ENCODE measurements at places on chromosomes 1 and 21. TPM values are rescaled to one million over a fixed set of nuclear protein-coding genes. Genes with fewer than 3 reads are reported as not detected.

Gene NEGR1
- total RNA-seq: 2.7 TPM

Gene GJA8
- total RNA-seq: not detected

Gene FAAH
- 25.9 TPM for total RNA-seq

Gene CHAF1B
- 18.4 TPM for total RNA-seq

Gene PPIAL4G
- total RNA-seq: not detected

Gene AKR7A3
- total RNA-seq: 1.4 TPM

- DNase-seq: no peak
These were observed 3.3 kb upstream of the FMO4 start for GRCh38 chr1:171310661-171311087.

GRCh38 chr1:31663622-31664452, 19.2 kb upstream of the PEF1 start:
- DNase-seq: peak; percentile 45

DNA sequence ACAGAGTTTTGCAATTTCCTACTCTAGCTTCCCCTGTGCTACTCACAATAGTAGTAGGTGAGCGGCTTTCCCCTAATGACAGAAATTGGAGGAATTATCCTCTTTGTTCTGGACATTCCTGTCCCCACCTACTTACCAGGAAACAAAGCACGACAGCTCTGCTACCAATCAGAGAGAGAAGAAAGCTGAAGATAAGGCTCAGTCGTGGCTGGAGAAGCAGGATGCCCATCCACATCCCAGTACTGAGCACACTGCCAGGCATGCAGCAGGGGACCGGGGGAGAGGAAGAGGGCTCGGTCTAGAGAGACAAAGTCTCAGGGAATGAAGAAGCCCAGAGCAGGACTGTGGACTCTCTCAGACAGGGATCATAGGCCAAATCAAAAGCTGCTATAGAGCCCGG, 134.1 kb upstream of the KRTAP19-8 start:
- no peak for DNase-seq

- no peak for DNase-seq
These were observed 2.3 kb downstream of the EVA1C start for GRCh38 chr21:32414579-32415358.

- no peak for DNase-seq
These were observed 22.0 kb downstream of the FMO4 start for GRCh38 chr1:171335964-171336363.

DNA sequence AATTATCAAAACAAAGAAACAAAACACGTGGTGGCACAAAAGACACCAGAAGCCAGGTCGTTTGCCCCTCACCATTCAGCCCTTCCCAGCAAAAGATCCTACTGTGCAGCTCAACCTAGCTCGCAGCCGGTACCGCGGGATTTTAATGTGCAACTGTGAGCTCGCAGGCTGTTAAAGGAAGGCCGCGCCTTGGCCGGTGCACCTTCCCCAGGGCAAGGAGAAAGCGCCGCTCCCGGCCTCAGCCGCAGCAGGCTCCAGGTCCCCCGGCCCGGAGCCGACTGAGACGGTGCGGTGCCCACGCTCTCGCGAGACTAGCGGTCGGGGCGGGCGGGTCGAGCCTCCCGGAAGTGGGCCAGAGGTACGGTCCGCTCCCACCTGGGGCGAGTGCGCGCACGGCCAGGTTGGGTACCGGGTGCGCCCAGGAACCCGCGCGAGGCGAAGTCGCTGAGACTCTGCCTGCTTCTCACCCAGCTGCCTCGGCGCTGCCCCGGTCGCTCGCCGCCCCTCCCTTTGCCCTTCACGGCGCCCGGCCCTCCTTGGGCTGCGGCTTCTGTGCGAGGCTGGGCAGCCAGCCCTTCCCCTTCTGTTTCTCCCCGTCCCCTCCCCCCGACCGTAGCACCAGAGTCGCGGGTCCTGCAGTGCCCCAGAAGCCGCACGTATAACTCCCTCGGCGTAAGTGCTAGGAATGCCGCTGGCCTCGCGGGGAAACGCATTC, at the start of gene AGL:
Gene AGL, plus strand, starts transcription at position 618 of the 715 bp plus-strand sequence. CDS start 682 bp downstream, outside the sequence.
- no peak for DNase-seq

- DNase-seq: no peak
These were observed 121.2 kb upstream of the TNR start for GRCh38 chr1:175864625-175865024.

DNA sequence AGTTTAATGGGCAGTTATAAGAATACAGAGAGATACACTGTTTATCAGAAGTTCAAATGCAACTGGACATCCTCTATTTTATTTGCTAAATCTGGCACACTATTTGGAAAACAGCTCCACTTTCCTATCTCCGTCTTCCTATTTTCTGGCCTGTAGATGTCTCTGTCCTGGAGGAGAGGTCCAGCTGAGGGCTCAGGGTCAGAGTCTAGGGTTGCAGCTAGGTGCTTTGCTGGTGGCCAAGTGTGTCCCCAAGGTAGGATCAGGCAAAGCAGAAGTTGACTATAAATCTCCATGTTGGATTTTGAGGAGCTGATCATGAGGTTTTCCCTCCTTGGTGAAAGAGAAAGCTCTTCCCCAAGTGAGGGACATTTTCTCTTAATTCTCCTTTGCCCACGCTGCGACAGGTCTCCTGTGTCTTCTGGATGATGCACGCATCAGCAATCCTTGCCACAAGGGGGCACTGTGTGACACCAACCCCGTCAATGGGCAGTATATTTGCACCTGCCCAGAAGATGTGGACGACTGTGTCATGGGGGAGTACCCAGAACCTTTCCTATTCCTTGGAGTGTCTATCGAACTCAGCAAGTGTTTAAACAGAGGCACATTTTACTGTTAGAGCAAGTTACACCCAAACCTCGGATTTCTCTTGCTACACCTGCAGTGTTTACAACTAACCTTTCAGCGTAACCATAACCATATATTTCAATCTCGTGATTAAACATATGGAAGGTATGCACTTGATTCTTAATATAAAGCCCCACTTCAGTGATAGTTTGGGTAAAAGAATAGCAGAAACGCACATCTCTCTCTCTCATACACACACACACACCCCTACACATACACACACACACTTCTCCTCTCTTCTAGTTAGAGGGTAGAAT, 10.2 kb downstream of the ADAM30 start:
- DNase-seq: peak; percentile 18

Data from Panc1 (cell line).